ENCODE measurements at places on chromosomes 1 and 21. TPM values are rescaled to one million over a fixed set of nuclear protein-coding genes. Genes with fewer than 3 reads are reported as not detected.

SPRR2A gene
- not detected for total RNA-seq

PHLDA3 gene
- 156 TPM for total RNA-seq

DNAJC28 gene
- 0.34 TPM for total RNA-seq

TNNT2 gene
- total RNA-seq, result not detected

CRP gene
- total RNA-seq, result not detected

SPRR1A gene
- not detected for total RNA-seq

FCMR gene
- 4.9 TPM for total RNA-seq

ADAM30 gene
- total RNA-seq, result not detected

CTSE gene
- not detected for total RNA-seq

CHODL gene
- total RNA-seq, result not detected

KRTAP7-1 gene
- not detected for total RNA-seq

CCT3 gene
- 400 TPM for total RNA-seq

ANKRD65 gene
- 0.04 TPM for total RNA-seq

PTGS2 gene
- total RNA-seq, result 6.6 TPM

SLC5A9 gene
- not detected for total RNA-seq

SPRR3 gene
- not detected for total RNA-seq

COL11A1 gene
- 2.0 TPM for total RNA-seq

LYPD8 gene
- 0.09 TPM for total RNA-seq

KAZN gene
- total RNA-seq, result 3.5 TPM

TTC24 gene
- total RNA-seq, result not detected

ZNF669 gene
- 2.5 TPM for total RNA-seq

TFF1 gene
- 29.3 TPM for total RNA-seq

UBE4B gene
- total RNA-seq, result 13.9 TPM

Measured in A549 treated with CORT108297 at 1 μM for 4 hours (cell line).